Hematopoietic multipotent progenitor cell treated with erythropoietin and hydrocortisone succinate and interleukin-3 and kit ligand, for 6 days (in vitro differentiated cells): ENCODE measurements at places on chromosomes 1 and 21.

- no peak for DNase-seq
Observed at GRCh38 chr1:95034506-95034905, 38.2 kb downstream of the ALG14 start.

- DNase-seq: no peak
Observed at GRCh38 chr1:114290776-114291175, 137.1 kb upstream of the SYT6 start.

DNA sequence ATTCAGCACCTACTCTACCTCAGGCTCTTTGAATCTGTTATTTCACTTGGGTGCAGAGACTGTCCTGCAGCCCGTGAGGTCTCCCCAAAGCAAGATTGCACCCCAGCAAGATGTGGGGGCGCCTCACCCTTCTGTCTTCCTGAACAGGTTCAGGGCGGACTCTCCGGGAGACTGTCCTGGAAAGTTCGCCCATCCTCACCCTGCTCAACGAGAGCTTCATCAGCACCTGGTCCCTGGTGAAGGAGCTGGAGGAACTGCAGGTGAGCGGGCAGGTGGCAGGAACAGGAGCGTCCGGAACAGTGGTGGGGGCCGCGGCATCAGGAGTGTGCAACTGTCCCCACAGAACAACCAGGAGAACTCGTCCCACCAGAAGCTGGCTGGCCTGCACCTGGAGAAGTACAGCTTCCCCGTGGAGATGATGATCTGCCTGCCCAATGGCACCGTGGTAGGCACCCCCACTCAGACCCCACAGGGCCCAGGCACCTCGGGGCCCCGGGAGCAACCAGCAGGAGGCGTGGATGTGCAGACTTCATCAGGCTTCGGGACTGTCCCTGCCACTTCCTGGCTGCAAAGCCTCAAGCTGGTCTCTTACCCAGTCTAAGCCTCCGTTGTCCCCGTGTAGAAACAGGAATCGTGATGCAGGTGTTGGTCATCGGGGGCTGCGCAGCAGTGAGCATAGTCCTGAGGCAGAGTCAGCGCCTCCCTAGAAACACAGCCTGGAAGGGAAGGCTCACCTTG is 5.9 kb upstream of the MTFR1L start:
- DNase-seq: no peak

GRCh38 chr1:109677459-109677858 is 9.6 kb downstream of the GSTM2 start:
- no peak for DNase-seq

DNA sequence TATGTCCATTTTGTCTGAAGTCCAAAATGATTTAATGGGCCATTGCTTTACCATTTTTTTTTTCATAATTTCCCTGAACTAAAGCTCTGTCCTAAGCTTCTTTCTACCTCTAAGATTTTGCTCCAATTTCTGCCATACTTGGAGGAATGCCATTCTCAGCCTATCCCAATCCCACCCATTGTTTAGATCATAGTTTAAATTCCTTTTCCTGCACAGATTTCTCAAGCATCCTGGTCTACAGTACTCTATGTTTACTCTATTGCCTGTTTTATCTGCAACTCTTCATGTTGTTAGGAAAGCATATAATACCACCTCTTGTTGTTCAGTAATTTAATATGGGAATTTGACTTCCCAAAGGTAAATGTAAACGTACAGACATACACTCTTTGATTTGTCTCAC is 30.8 kb downstream of the ADAMTS1 start:
- no peak for DNase-seq

DNA sequence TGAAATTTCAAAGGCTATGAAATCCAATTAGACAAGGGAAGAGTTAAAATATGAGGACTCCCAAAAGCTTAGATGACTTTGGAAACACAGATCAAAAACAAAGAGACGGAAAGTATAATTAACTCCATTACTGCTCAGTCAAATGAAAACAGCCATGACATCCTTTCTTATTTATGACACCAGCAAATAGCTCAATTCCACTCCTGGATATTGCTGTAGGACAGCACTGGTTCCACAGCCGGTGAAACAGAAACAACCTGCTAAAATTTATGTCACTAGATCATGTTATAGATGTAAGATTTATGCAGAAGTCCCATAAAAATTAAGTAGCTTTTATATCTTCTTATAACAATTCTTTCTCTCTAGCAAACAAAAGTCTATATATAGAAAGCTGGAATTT is 65.6 kb upstream of the RRP15 start:
- no peak for DNase-seq

DNA sequence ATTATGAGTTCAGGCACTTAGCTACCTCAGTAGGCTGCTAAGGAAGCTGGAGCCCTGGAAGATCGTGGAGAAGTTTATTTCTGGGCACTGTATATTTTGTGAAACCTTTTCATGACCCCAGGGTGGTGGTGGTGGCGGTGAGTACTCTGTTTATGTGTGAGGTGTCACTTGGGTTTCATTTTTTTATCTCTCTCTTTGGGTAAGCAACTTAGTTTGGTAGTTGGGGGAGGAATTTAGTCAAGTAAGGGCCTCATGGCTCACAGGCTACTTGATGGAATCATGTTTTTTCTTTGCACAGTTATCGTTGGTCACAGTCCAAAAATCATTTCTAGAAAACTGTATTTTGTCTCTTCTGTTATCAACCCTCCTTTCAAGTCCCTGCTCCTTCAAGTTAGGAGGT is 33.9 kb downstream of the C1orf141 start:
- DNase-seq: no peak

GRCh38 chr1:204132718-204133117 is 19.1 kb downstream of the ETNK2 start:
- DNase-seq: no peak

- peak; percentile 5 for DNase-seq
Observed at GRCh38 chr1:18557621-18558465, 72.8 kb upstream of the PAX7 start.

DNA sequence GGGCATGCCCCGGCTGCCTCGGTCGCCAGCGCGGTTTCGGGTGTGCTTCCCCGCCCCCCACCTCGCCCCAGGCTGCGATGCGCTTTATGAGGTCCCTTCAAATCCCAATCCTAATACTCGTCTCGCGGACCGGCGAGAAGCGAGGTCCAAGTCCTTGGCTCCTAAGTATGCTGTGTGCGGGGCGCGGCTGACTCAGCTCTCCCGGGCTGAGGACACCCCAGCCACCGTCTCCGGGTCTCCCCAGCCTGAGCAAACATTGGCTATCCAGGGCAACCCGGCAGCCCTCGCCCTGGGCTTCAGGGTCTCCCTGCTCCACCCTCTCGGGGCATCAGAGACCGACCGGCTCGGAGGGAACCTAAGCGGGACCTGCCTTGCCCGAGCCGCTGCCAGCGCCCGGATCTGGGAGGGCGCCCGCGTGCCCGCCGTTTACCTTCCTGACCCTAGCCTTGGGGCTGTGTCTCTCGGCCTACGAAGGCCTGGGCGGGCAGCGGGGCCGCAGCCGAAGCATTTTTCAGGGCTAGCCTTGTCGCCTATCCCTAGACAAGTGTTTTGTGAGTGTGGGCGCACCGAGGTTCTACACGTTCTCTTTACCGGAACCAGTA is 1.2 kb downstream of the ITPKB start:
- peak; percentile 73 for DNase-seq

GRCh38 chr1:74811436-74812179 is 78.7 kb downstream of the TYW3 start:
- no peak for DNase-seq

DNA sequence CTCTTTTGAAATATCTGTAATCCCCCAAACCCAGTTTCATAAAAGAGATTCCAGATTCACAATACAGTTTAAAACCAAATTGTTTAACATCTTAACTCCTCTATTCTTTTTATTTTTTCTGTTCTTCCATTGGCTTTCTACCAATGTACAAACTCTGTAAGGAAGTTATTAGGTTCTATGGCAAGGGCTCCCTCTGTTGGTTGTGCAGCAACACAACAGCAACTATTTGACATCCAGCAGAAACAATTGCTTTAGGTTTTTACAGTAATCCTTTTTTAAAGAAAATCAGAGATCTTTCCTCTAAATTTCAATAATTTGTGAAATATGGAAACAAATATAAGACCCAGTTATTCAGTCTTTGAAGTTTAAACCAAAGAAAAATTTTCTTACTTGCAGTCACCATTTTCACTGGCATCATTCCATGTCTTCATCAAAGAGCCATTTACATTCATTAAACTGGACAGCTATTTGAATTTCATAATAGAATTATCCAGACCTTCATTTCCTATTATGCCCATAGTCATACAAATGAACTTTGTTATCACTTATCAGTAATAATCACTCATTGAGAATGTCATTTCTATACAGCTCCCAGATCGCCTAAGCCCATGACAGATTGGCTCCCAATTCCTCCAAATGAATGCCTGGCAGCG is 46.5 kb upstream of the RNF11 start:
- peak; percentile 87 for DNase-seq

GRCh38 chr21:27734146-27734545 is 767.3 kb upstream of the ADAMTS5 start:
- DNase-seq: no peak

DNA sequence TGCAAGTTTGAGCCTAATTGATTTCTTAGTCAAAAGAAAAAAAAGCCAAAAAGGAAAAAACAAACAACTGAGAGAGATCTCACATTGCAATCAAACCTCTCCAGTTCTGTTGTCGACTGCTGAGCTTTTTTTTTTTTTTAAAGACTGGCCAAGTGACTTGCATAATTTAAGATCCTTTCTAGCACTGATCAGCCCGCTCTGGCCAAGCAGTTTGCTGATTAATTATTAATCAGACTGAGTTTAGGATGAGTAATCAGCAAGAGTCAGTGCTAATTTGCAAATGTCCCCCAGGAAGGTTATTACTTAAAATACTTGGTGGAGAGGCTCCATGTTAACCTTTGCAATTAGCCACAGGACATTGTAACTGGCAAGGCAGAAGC is 39.3 kb downstream of the HMGB4 start:
- DNase-seq: peak; percentile 6
